Fibroblast of skin of back (primary cell): ENCODE measurements at places on chromosomes 12 and 14.

DNA sequence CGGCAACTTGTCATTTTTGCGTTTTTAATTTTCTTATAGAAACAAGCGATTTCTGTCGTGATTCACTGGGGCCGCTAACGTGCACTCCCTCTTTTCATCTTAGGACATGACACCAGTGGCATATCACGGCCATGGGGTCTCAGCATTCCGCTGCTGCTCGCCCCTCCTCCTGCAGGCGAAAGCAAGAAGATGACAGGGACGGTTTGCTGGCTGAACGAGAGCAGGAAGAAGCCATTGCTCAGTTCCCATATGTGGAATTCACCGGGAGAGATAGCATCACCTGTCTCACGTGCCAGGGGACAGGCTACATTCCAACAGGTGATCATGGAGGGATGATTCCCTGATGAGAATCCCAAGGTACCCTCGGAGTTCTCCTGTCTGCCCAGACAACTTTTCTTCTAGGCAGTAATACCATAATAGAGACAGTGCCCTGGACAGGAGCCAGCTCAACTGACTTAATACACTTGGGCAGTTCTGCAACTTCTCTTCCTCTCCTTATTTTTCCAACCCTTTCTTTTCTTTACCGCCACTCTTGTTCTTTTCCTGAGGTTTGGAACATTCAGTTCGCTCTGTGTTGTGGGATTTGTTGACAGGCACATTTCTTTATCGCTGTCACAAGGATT lies 821 bp downstream of the TMEM106C start:
- no peak for DNase-seq

DNA sequence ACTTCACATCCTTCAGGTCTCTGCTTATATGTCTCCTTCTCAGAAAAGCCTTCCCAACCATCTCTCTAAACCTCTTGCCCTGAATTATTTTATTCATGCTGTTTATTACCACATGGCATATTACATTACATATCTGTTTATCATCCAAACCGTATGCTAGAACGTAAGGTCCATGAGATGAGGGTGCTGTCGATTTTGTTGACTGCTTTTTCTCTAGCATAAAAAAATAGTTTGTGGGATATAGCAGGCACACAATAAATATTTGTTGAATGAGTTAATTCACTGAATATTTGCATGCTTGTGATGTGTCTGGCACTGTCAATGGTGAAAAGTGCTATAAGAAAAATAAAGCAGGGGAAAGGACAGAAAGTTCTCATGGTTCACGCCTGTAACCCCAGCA lies 22.9 kb downstream of the SAMD4A start:
- peak; percentile 52 for DNase-seq

- peak; percentile 32 for DNase-seq
These were observed 363.0 kb upstream of the FKBP4 start for GRCh38 chr12:2431810-2432209.

- DNase-seq = no peak
These were observed 622.3 kb downstream of the C12orf50 start for GRCh38 chr12:87406926-87407325.

GRCh38 chr12:123888989-123889388 lies 83.6 kb downstream of the CCDC92 start:
- DNase-seq = no peak

GRCh38 chr12:67747869-67748742 lies 99.6 kb downstream of the DYRK2 start:
- DNase-seq = peak; percentile 80

- no peak for DNase-seq
These were observed 21.8 kb downstream of the FKBP11 start for GRCh38 chr12:48903363-48903981.

- no peak for DNase-seq
These were observed 112.5 kb downstream of the FBXL14 start for GRCh38 chr12:1481906-1482305.

DNA sequence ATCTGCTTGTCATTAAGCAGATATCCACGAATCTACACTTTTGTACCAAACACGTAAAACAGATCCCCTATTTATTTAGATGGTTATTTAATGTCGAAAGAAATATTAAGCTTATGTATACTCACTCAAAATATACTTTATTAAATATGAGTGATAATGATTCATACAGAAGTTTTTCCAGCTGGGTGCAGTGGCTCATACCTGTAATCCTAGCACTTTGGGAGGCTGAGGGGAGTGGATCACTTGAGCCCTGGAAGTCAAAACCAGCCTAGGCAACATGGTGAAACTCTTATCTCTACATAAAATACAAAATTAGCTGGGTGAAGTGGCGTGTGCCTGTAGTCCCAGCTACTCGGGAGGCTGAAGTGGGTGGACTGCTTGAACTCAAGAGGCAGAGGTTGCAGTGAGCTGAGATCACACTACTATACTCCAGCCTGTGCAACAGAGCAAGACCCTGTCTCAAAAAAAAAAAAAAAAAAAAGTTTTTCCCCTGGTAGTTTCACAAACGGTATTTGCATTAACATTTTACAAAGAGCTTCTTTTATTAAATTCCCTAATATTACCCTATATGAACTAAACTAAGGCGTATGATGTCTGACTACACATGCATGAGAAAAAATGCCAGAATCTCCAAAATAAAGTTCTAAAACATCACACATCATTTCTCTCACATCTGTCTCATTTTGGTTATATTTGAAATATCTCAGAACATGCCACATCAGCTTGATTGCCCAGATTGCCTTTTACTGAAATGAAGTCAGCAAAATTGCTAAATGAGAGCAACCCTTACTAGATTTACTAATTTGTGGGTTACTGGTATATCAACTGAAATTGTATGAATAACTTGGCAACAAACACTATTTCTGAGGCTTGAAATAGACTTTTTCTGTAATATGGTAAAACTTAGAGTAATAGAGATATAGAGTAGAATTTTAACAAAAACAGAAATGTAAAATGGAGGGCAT lies 74.9 kb downstream of the PAWR start:
- DNase-seq = no peak

DNA sequence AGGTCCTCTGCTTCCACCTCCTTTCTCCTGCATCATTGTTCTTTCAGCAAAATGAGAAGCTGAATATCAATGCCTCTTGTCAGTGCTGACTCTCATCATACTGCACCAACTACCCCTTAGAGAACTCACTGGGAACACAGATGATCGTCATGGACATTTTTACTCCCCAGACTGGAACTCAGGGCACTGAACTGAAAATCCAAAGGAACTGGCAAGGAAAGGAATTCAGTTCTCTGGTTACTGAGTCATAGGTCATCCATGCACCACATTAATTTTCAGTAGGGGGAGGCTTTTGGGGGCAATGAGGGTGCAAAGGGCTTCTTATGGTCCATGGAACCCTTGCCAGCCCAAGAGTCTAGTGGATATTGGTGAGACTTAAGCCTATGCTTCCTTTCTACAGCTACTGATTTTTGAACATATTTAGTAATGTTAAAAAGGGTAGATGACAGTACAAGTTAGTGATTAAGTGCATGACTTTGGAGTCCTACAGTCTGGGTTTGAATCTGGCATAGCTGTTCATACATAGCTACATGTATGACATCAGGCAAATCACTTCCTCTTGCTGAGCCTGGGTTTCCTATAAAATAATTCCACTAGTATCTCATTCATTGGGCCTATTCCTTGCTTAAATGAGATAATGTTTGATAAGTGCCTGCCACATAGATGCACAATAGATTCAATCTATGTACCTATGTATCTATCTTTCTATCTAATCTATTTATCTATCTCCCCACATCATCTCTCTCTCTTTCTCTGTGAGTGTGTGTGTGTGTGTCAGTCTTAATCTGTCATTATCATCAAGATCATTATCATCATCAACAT lies 29.2 kb downstream of the BBS10 start:
- DNase-seq = no peak

DNA sequence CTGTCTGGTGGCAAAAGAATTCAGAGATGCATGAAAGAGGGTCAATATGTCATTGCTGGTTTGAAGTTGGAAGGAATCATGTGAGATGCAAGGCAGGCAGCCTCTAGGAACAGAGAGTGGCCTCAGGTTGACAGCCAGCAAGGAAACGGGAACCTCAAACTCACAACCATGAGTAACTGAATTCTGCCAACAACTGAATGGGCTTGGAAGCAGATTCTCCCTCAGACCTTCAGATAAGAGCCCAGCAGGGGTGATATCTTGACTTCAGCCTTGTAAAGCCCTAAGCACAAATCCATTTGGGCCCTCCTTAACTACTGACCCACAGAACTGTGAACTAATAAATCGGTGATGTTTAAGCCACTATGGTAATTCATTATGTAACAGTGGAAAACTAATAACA lies 35.8 kb downstream of the USP15 start:
- no peak for DNase-seq

DNA sequence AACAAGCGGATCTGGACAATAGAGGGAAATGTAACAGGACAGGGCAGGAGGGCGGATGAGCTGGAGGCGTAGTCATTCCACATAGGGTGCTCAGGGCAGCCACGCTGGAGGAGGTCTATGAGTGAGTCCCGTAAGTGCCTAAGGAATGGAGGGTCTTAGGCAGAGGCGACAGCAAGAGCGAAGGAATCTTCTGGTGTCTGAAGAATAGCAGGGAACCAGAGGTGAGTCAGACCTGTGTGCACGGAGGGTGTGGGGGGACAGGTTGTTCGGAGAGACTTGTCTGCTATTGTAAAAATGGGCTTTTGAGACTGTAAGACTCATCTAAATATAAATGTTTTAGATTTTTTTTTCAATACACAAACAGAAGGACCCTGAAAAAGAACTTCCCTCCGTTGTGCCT lies 70.6 kb downstream of the SETD3 start:
- no peak for DNase-seq

GRCh38 chr14:82935691-82936090 lies 1402.0 kb upstream of the SEL1L start:
- no peak for DNase-seq

- DNase-seq = no peak
These were observed 132.4 kb downstream of the BRMS1L start for GRCh38 chr14:35958499-35958898.

- no peak for DNase-seq
These were observed 56.4 kb downstream of the GLT1D1 start for GRCh38 chr12:128909653-128910052.

GRCh38 chr12:26239122-26239851 lies 43.9 kb downstream of the SSPN start:
- peak; percentile 82 for DNase-seq

DNA sequence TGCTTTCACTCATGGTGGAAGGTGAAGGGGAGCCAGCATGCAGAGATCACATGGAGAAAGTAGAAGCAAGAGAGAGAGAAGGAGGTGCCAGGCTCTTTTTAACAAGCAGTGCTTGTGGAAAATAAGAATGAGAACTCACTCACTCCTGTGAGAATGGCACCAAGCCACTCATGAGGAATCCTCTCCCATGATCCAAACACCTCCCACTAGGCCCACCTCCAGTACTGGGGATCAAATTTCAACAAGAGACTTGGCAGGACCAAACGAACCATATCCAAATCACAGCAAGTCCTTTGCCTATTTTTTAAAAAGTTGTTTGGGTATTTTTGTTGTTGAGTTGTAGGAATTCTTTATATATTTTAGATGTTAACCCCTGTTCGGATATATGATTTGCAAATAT lies 245.9 kb upstream of the ARID2 start:
- DNase-seq = no peak

- no peak for DNase-seq
These were observed 25.7 kb downstream of the TUNAR start for GRCh38 chr14:95902273-95902826.

- no peak for DNase-seq
These were observed 97.7 kb downstream of the TPH2 start for GRCh38 chr12:72036393-72036792.

DNA sequence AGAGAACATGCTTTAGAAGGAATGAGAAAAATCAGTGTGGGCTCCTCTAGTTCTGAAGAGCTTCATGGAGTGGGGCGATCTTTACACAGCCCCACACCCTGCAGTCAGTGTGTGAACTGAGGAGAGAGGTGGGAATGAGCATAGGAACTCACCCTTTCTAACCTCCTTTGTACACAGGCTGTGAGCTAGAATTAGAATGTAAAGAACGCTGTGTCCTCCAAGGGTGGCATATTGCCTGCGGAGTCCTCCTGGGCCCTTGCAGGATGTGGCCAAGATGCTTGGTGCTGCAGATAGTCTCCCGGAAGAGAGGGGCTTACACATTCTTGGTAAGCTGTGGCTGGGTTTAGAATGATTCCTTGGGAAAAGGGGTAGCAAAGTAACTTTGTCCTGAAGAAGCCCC lies 43.9 kb downstream of the NINJ2 start:
- no peak for DNase-seq

DNA sequence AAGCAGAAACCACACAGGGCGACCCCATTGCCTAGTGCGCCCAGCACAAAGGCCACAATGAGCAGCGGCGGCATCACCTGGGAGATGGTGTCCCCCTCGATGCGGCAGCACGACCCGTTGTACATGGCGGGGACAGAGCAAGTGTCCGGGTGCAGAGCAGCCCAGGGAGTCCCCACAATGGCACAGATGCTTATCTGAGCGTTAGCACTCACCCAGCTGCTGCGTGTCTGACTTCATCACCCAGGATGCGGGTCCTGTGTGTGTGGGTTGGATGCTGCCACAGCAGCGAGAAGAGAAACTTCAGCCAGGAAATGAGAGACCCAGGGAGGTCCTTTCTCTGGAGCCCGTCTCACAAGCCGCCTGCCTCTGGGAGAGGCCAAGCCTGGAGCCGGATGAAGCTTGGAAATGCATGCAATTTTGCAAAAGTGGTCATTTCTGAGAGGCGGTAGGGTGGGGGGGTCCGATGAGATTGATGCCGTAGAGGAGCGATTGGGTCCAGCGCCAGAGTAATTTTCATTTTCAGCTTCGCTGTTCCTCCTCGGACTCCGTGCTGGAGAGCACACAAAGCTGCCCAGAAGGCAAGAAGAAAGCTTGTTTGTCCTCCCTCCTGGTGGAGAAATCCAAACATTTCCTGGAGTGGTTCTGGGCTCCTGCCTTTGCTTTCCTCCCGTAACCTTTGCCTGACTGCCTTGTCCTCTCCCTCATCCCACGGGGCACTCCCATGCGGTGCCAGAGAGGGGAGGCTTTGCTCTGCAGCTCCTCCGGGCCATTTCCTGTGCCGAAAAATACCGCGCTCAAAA lies at the start of gene HCAR1:
TSS of gene HCAR1 (minus strand) at position 630 of the 800 bp plus-strand sequence. CDS start at position 125, 505 bp downstream.
- peak; percentile 36 for DNase-seq

DNA sequence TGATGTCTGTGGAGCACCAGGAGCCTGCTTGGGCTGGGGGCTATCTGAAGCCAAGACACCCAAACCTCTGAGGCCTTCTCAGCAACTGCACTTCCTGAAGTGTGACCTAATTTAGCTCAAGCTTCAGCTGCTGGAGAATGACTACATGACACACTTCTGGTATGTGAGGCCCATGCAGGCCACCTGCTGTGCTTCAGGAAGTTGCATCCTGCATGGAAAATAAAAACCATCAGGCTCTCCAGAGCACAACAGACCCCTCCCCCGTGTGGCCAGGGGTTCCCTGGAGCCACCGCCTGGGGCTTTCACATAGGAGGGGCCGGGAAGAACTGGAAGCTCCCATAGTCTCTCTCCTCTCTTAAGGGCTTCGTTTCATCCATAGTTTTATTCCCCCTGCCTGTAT lies 217.7 kb downstream of the SLC15A4 start:
- DNase-seq = peak; percentile 70
